Lung (tissue), 17 donors: ENCODE measurements at places on chromosomes 6 and 20. TPM values are rescaled to one million over a fixed set of nuclear protein-coding genes. Genes with fewer than 3 reads are reported as not detected.

Gene KCNG1
- polyA plus RNA-seq: 0.14 TPM

Gene LY6G6D
- polyA plus RNA-seq: not detected

Gene PRELID3B
- polyA plus RNA-seq: 19.9 TPM

Gene SNHG17
- 33.2 TPM for polyA plus RNA-seq

Gene CST3
- polyA plus RNA-seq: 780 TPM

Gene RSPO3
- 3.8 TPM for polyA plus RNA-seq

Gene DUSP15
- polyA plus RNA-seq: 1.7 TPM

Gene DDAH2
- polyA plus RNA-seq: 130 TPM

Gene HEBP2
- polyA plus RNA-seq: 21.1 TPM

Gene EDN1
- polyA plus RNA-seq: 61.7 TPM

Gene IL20RA
- 8.6 TPM for polyA plus RNA-seq

Gene COL21A1
- 1.6 TPM for polyA plus RNA-seq

Gene PNPLA1
- 5.6 TPM for polyA plus RNA-seq

Gene ADGRF5
- polyA plus RNA-seq: 78.0 TPM

Gene CPXM1
- 3.3 TPM for polyA plus RNA-seq

Gene SCRT2
- not detected for polyA plus RNA-seq

Gene GRIK2
- 0.09 TPM for polyA plus RNA-seq

Gene BNIP5
- polyA plus RNA-seq: 0.02 TPM

Gene ATXN1
- 11.6 TPM for polyA plus RNA-seq

Gene WTAP
- polyA plus RNA-seq: 145 TPM

Gene TSBP1
- not detected for polyA plus RNA-seq

Gene CRYBG1
- polyA plus RNA-seq: 5.7 TPM

Gene CDYL
- polyA plus RNA-seq: 10.7 TPM

Gene HRH3
- polyA plus RNA-seq: not detected

Gene MAP7
- polyA plus RNA-seq: 8.4 TPM

Gene SLC22A16
- 3.2 TPM for polyA plus RNA-seq

Gene GMPR
- 9.5 TPM for polyA plus RNA-seq
